ENCODE measurements at places on chromosomes 5 and 9. TPM values are rescaled to one million over a fixed set of nuclear protein-coding genes. Genes with fewer than 3 reads are reported as not detected.

NOP16 gene
- 103 TPM for polyA plus RNA-seq

GRCh38 chr9:129726322-129727160, 26.3 kb downstream of the PTGES start:
- peak; percentile 45 for DNase-seq

- peak; percentile 60 for DNase-seq
Observed at GRCh38 chr5:153991168-153991567, 47.5 kb downstream of the FAM114A2 start.

DNA sequence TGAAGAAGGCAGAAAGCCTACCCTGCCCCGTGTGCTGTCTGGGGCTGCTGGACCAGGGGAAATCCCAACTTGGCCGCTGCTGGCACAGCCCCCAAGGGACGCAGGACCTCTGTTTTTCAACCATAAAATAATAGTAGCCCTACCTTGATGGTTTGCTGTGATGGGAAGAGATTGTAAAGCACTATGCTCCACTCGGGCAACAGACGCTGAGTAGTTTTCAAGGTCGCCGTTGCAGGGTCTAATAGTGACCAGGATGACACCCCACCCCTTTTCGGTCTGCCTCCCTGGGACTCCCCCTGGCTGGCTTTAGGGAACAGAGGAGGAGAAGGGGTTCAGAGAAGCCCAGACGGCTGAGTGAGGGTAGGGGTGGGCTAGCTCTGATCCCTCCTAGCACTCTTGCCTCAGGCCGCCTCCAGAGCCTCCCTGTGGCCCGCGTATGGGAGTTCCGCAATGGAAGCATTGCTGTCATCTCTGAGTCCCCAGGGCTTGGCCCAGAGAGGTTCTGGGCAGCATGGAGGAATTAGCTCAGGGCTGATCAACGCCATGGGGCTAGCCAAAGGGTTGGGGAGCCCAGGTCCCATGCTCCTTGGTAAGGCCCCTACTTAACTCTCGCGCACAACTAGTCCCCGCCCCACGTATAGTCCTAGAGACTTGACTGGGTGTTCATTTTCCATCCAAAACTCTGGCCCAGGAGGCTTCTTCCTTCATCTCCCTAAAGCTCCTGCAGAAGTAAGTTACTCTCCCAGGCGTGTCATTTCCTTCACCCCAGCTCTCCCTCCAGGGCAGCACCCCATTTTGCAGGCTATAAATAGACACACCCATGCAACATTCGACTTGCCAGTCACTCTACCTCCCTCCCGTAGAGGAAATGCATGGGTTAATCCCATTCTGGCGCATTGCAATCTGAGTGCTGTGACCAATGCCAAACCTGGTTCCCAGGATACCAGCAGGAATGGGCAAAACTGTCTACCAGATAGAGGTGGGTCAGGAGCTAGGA, 1.1 kb upstream of the IRF1 start:
- no peak for DNase-seq

GRCh38 chr5:154611341-154611767, 133.3 kb upstream of the HAND1 start:
- no peak for DNase-seq

DNA sequence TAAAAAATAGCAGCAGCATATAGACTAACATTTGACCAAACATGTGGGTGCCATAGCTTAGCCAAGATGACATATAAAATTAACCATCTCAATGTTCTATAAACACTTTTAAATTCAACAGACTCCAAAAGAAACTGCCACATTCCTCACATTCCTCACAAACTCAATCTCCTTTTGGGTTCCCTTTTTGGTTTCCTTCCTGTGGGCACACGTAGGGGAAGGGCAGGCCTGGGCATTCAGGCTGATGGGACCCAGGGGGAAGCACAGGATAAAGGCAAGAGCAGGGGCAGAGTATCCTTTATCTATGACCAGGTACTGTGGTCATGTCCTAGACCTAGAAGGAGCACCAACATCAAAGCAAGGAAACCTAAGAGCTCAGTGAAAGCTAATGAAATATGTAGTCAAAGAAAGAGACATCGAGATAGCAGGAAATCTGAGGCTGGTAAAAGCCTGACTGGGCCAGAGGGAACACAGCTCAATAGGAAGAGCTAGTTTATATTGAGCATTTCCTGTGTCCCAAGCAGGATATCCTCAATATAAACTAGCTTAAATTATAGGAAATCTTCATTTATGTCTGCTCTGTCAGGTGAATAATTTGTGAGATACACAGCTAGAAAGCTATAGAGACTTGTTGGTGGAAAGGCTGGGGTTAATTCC, 13.6 kb upstream of the ERAP1 start:
- no peak for DNase-seq

GRCh38 chr5:100900142-100900795, 2.8 kb downstream of the ST8SIA4 start:
- DNase-seq: peak; percentile 25

DNA sequence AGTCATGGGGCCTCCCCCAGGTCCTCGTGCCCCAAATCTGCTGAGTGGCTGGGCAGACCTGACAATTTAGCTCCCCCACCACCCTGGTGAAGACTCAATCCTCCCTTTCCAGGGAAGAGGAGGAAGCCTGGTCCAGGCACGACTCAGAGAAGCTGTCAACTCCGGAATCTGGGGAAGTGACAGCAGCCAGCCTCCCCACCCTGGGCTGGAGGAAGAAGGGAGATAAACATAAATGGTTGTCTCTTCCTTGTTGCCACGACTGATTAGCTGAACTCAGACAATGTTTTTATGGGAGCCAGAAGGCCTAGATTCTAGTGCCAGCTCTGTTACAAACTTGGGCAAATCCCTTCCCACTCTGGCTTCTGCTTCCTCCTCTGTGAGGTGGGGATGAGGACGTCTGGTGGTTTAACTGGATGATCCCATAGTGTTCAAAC, 15.4 kb downstream of the CCDC69 start:
- DNase-seq: no peak

DNA sequence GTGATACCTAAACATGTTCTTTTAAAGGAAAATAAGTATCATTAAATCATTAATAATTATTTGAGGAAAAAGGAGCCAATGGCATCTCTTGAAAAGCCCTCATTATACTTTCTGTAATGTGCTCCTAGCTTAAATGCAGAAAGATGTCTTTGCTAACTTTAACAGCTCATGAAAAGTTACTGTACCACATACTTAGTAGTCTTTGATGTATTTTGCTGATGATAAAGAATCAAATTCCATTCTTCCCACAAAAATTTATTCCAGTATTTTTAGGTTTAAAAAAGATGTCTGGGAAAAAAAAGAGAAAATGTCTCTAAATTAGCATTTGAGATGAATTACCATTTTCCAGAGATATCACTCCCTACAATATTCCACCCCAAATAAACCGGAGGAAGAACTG, 112.5 kb downstream of the PPP2R2B start:
- DNase-seq: no peak

- DNase-seq: peak; percentile 2
Observed at GRCh38 chr5:86757824-86758223, 140.1 kb downstream of the COX7C start.

DNA sequence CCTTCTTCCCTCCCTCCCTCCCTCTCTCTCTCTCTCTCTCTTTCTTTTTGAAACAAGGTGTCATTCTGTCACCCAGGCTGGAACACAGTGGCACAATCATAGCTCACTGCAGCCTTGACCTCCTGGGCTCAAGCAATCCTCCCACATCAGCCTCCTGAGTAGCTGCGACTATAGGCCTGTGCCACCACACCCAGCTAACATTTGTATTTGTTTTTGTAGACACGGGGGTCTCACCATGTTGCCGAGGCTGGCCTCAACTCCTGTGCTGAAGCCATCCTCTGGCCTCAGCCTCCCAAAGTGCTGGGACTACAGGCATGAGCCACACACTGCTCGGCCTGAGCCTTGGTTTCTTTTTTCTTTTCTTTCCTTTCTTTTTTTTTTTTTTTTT, 45.8 kb downstream of the PLPP7 start:
- DNase-seq: no peak

DNA sequence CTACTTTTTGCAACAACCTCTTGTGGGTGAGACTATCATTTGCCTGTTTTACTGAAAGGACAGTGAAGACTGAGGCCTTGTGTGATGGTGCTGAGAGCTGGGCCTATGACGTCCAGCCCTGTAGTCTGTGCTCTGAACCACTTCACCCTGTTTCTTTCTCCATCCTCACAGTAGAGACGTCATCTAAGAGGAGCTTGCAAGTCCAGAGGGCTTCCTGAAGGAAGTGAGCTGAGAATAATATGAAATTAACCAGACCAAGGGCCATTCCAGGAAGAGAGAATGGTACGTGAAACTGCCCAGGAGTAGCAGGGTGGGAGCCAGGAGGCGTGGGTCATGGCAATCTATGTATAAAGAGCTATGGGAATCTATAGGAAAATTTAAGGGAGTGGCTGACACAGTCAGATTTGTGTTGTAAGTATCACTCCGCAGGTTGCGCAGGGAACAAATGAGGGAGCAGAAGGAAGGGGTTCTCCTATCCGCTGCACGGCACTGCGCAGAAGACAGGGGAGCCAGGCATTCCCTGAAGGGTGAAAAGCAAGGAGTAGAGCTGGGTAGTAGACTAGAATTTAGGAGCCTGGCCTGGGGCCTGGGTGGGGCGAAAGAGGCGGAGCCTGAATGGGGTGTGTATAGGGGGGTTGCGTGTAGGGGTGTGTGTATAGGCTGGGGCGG, 596 bp upstream of the FGFR4 start:
- no peak for DNase-seq

- peak; percentile 31 for DNase-seq
Observed at GRCh38 chr9:17063535-17064135, 71.2 kb upstream of the CNTLN start.

TRPM3 gene
- 0.15 TPM for polyA plus RNA-seq

PCA3 gene
- not detected for polyA plus RNA-seq

- DNase-seq: no peak
Observed at GRCh38 chr9:26437056-26437711, 455.4 kb downstream of the CAAP1 start.

- DNase-seq: peak; percentile 23
Observed at GRCh38 chr5:93532370-93532769, 48.6 kb downstream of the NR2F1-AS1 start.

PTGER4 gene
- 7.6 TPM for polyA plus RNA-seq

GPBP1 gene
- 18.4 TPM for polyA plus RNA-seq

GRCh38 chr9:21817176-21817575, 14.7 kb downstream of the MTAP start:
- peak; percentile 50 for DNase-seq

DNA sequence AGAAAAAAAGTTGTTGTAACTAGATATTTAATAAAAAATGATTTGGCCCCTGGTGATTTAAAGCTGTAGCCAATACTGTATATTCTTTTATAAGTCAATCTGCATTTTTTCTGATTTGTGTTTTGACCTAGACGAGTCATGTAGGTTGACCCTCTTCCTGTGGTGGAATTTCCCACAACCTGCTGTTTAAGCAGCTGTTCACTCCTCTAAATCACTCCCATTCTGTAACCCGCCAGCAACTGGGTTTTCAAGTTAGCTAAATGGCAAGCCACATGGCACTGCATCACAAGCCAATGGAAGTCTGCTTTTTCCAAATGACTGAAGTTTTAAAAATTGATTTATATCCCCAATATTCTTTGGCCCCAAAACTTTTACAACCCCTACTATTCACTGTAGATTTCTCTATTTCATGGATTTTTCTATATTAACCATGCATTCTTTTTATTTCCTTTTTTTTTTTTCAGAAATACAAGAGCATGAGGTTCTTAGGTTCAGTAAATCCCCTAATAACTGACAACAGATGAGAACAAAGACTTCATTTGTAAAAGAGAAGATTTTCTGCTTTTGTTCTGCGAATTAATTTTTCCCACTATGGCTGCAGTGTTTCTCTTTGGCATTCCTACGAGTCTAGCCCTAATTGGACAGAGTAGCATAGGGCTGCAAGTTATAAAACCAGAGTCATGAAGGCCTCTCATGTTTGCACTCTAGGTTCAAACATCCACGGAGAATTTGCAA, 184.5 kb upstream of the TLE4 start:
- no peak for DNase-seq

DNA sequence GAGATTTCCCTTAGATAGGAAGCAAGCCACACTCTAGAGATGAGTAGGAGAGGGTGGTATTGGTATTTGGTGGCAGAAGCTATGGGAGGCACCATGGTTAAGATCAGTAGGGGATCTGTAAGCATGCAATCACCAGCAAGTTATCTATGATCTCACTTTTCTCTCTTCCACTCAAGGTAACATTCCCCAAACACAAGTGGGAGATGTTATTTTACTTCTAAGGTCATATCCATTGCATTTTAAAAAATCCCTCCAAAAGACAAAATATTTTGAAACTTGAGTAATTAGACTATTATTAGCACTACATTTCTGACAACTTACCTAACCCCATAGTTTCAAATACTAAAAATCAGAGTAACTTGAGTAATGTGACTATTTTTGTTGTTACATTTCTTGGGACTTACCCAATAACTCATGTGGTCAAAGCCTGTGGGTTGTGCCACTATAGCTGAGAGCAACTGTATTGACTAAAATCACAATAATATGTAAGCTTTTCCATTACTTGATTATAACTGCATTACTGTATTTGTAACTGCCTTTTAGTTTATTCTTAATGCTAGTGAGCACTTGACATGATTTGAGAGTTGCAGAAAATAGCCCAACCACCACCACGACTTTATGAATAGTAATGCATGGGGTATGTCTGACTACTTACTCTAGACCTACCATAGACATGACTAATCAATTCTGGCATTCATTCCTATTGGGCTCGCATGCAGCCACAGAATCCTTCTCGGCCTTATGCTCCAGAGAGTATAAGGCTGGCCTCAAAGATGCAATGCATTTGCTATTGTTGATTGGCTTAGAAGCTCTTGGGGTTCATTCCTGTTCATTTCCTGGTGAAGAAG, 264.7 kb downstream of the TRIM32 start:
- peak; percentile 91 for DNase-seq

- DNase-seq: no peak
Observed at GRCh38 chr5:16453609-16454008, 12.0 kb downstream of the ZNF622 start.

NIM1K gene
- polyA plus RNA-seq: 0.07 TPM

- DNase-seq: no peak
Observed at GRCh38 chr5:141879426-141879759, 1.2 kb upstream of the PCDH1 start.

DNA sequence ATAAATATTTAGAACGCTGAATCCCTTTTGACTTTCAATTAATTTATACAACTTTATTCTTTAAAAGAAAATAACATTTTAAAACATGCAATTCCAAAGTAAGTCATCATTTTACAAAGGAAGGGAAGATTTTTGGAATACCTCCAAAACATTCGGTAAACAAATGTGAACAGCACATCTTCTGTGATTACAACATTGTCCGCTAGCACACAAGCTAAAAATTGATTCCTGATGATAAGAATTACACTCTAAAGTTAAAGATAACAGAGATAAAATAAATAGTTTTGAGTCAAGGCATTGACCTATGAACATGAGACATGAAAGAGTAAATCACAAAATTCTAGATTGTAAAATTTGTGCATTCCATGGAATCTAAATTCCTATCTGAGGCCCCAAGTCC, 56.2 kb upstream of the TRAF1 start:
- no peak for DNase-seq

ARHGEF39 gene
- 9.5 TPM for polyA plus RNA-seq

DNA sequence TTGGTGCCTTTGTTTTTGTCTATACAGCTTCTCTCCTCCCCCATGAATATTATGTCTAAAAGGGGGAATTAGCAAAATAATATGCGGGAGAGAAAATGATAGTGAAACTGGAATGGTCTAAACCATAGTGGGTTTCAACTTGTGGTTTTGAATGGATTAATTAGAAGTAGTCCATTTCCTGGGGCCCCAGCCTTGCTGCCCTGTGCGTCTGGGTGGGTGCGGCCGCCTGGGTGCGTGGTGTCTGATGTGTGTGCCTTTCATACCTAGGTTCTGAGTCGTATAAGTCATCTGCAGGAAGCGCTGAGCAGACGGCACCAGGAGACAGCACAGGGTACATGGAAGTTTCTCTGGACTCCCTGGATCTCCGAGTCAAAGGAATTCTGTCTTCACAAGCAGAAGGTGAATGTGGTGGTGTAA, 120.0 kb upstream of the CACNA1B start:
- peak; percentile 77 for DNase-seq

- peak; percentile 66 for DNase-seq
Observed at GRCh38 chr5:140041492-140042392, 1.4 kb downstream of the NRG2 start.

Data from mammary epithelial cell (primary cell).